ENCODE measurements at places on chromosomes 4 and X.

DNA sequence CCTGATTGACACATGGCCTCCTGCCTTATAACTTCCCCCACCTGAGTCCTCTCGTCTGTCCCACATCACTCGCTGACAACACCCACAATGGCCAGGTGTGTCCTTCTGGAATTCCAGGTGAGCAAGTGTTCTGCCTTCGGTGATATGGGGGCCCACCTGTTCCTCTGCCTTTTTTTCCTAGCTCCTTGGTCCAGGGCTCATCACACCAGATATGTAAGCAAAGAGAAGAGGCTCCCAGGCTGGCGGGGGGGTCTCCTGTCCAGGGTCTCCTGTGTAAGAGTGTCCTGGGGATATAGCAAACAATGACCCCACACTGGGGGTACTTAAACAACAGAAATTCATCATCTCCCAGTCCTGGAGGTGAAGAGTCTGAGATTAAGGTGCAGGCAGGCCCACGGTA lies 25.2 kb downstream of the P2RY8 start:
- no peak for DNase-seq

GRCh38 chr4:52983563-52984303 lies 121.6 kb downstream of the RASL11B start:
- DNase-seq, result no peak

- no peak for DNase-seq
Measured at GRCh38 chr4:2652415-2653160, 103.5 kb downstream of the TNIP2 start.

GRCh38 chr4:159014859-159015258 lies 88.0 kb upstream of the RAPGEF2 start:
- DNase-seq, result no peak

- no peak for DNase-seq
Measured at GRCh38 chrX:34881671-34882070, 60.9 kb upstream of the FAM47B start.
